ENCODE measurements at places on chromosomes 3 and 15.

DNA sequence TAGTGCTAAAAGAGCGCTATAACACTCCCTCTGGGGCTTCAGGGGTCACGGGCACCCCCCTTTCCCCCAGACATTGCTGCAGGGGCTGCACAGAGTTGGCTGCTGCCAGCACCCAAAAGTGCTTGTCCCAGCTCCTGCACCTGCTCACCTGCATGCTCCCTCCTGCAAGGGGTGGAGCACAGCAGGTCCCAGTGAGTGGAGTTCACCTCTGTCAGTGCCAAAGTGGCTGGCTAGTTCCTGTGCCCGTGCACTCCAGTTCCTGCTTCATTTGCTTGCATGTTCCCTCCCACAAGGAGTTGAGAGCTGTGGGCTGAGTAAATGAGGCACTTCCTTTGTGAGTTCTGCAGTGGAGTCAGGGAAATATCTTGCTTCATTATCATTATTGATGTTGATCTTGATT lies 476.9 kb downstream of the SQOR start:
- DNase-seq, result no peak

DNA sequence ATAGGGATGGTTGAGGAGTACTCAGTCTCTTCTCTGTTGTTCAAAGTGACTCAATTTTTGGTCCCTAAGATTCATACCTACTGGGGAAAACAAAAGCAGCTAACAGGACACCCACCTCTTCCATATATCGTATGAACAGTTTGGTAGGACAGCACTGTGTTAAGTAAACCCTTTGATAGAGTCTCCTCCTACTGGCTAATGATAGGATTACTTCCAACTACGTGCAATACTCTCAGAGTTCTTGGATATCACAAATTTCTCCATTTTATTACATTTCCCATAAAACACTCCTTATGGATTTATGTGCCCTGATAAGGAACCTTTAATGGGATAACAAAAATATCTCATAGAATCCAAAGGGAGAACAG lies 200.2 kb upstream of the GOLGA6L4 start:
- peak; percentile 34 for DNase-seq

DNA sequence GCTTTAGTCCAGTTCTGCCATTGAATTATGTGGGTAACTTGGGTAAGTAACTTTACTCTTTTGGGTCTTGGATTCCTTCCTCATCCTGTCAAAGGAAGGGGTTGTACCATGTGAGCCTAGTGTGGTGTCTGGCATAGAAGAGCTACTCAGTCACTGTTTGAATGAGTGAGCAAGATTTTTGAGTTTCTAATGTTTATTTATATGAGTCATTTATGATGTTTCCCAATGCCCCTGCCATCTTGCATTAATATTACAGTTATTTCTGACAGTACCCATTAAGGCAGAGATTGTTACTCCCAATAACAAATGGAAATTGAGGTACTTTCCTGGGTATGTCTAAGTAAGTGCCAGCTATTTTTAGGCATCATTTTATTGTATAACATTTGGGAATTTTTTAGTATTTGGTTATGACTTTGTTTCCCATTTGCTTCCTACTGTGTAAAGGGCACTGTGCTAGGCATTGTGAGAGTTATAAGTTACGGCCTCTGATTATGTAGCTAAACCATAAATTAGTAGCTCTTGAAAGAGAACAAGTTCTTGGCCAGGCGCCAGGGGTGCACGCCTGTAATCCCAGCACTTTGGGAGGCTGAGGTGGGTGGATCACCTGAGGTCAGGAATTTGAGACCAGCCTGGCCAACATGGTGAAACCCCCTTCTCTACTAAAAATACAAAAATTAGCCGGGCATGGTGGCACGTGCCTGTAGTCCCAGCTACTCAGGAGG lies 23.5 kb downstream of the NR1D2 start:
- peak; percentile 28 for DNase-seq

GRCh38 chr3:42880601-42881451 lies 5.1 kb upstream of the CYP8B1 start:
- peak; percentile 82 for DNase-seq

DNA sequence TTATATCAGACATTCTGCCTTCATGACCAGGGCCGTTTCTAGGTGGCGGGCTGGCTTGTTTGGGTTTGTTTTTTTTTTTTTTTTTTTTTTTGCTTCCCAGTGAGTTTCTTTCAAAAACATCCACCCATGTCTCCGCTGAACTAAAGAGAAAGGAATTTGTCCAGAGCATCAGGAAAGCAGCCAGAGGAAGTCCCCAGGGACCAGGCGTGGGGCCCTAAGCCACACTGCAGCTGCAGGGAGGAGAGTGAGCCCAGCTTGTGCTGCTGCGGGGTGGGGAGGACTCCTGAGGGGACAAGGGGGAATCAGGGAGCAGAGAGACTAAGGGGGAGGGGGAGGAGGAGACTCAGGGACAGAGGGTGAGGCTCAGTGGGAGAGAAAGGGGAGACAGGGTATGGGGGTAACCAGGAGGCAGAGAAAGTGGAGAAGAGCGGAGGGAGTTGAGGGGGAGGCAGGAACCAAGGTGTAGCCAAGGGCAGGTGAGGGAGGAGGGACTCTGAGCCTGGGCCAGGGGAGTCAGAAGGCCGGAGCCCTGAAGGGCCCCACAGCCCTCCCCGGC lies 49.5 kb downstream of the CYP11A1 start:
- DNase-seq, result peak; percentile 97

All from fibroblast of skin of abdomen (primary cell).